WTC11 (cell line): ENCODE measurements at places on chromosomes 3 and 15.
A peak's percentile ranks its signal among the peaks of the same experiment; 100 is the strongest.

GRCh38 chr15:92705764-92706163 is 50.2 kb upstream of the FAM174B start:
- H3K4me3 ChIP-seq = no peak overlapping the region
- no peak for DNase-seq
- peaks cover 18% of the 10 kb centered on the region for H3K27me3 ChIP-seq
- no peak overlapping the region for H3K27ac ChIP-seq
- peaks cover 12% of the 10 kb centered on the region for H3K4me1 ChIP-seq
- H3K36me3 ChIP-seq = no peaks in the 10 kb centered on the region

DNA sequence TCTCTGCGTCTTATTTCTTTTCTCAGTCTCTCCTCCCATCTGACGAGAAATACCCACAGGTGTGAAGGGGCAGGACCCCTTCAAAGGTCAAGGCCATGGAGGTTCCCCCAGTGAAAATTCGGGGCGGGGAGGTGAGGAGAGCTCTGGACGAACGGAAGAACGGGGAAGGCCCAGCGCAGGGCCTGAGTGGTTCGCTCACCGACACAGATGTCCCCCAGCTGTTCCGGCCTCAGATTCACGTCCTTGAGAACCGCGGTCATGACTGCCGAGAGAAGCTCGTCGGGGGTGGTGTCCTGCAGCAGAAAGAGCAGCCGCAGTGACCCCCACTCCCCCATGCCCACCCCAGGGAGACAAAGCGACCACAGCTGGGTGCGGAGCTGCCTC is 542 bp downstream of the ACAA1 start:
- H3K36me3 ChIP-seq = peaks cover 15% of the 10 kb centered on the region
- H3K27ac ChIP-seq = peak overlapping the region; percentile 24; the same call in 1 of the 2 replicates
- peak overlapping the region; percentile 88 for H3K4me3 ChIP-seq
- no peaks in the 10 kb centered on the region for H3K27me3 ChIP-seq
- no peak for DNase-seq

- no peaks in the 10 kb centered on the region for H3K27me3 ChIP-seq
- no peaks in the 10 kb centered on the region for H3K36me3 ChIP-seq
- no peak for DNase-seq
- peaks cover 23% of the 10 kb centered on the region for H3K4me1 ChIP-seq
Observed at GRCh38 chr3:63613561-63613960, 38.9 kb upstream of the SNTN start.

DNA sequence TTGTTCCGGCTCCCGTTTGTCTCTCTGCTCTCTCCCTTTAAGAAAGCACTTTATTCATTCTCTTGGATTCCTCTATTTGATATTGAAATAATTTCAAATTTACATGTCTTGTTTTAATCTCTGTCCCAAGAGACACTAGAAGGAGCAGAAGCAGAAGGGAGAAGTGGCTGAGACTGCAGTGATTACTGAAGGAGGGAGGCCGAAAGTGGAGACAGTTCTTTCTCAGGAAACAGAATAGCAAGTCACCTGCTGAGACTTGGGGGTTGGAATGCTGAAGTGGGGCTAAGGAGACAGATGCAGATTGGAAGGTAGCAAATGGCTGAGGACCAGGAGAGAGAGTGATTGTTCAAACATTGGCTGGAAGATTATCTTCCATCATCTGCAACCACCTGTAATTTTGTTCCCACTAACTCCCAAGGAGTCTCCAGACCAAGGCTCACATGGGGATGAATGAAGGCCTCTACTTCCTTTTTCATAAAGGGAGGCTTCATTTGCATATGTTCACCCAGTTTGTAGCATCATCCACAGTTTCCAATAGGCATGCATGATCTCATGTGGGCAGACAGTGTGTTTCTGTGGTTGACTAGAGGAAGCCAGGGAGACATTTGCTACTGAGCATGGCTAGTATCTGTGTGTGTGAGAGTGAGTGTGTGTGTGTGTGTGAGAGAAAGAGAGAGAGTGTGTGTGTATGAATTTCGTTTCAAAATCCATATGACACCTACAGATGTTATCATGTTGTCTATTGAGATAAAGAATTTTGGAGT is 24.0 kb downstream of the LTF start:
- H3K4me3 ChIP-seq = no peak overlapping the region
- H3K36me3 ChIP-seq = no peaks in the 10 kb centered on the region
- no peaks in the 10 kb centered on the region for H3K27me3 ChIP-seq
- H3K4me1 ChIP-seq = peaks cover 13% of the 10 kb centered on the region
- no peak overlapping the region for H3K27ac ChIP-seq

- no peaks in the 10 kb centered on the region for H3K36me3 ChIP-seq
- no peak overlapping the region for H3K27ac ChIP-seq
- no peaks in the 10 kb centered on the region for H3K27me3 ChIP-seq
- DNase-seq = no peak
Observed at GRCh38 chr15:53739651-53740050, 19.8 kb downstream of the WDR72 start.

- peaks cover 47% of the 10 kb centered on the region for H3K36me3 ChIP-seq
- DNase-seq = no peak
- no peaks in the 10 kb centered on the region for H3K27me3 ChIP-seq
- no peak overlapping the region for H3K27ac ChIP-seq
Observed at GRCh38 chr3:45092132-45093031, 53.8 kb downstream of the CDCP1 start.

GRCh38 chr3:106326941-106327695 is 458.3 kb upstream of the CBLB start:
- peaks cover 23% of the 10 kb centered on the region for H3K4me1 ChIP-seq
- no peak overlapping the region for H3K4me3 ChIP-seq
- H3K27me3 ChIP-seq = no peaks in the 10 kb centered on the region
- H3K36me3 ChIP-seq = peaks cover 18% of the 10 kb centered on the region
- H3K27ac ChIP-seq = no peak overlapping the region

- no peaks in the 10 kb centered on the region for H3K27me3 ChIP-seq
- no peak overlapping the region for H3K27ac ChIP-seq
- no peak for DNase-seq
- 0 out of 2 replicates have a peak, but pooled peaks cover 3% of the 10 kb centered on the region for H3K4me1 ChIP-seq
- H3K4me3 ChIP-seq = no peak overlapping the region
- H3K36me3 ChIP-seq = peaks cover 58% of the 10 kb centered on the region
Observed at GRCh38 chr3:2921903-2922302, 188.3 kb downstream of the IL5RA start.

GRCh38 chr3:100838157-100838556 is 128.9 kb downstream of the TFG start:
- DNase-seq = no peak
- H3K27ac ChIP-seq = no peak overlapping the region
- no peaks in the 10 kb centered on the region for H3K36me3 ChIP-seq
- no peak overlapping the region for H3K4me3 ChIP-seq
- peaks cover 8% of the 10 kb centered on the region for H3K4me1 ChIP-seq

GRCh38 chr15:43525131-43525530 is 7.7 kb downstream of the MAP1A start:
- no peak overlapping the region for H3K27ac ChIP-seq
- no peak overlapping the region for H3K4me3 ChIP-seq

DNA sequence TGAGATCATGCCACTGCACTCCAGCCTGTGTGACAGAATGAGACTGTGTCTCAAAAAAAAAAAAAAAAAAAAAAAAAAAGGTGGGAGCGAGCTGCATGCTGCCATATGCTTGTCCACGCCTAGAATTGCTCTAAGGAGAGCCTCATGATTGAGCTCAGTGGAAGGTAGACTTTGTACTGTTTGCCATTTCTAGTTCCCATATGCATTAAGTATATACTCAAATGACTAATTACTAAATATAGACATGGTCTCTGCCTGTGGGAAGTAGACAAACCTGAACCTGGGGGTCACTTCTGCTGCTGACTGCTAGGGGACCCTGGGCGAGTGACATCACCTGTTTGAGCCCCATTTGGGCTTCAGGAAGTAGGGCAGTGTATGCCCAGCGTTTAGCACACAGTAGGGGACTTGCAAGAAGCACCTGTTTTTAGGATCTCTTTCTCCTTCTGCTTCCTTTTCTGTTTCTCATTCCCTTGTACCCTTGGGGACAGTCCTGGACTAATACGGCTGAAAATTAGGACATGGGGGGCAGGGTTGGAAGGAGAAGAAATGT is 27.2 kb downstream of the PRKCD start:
- H3K4me3 ChIP-seq = no peak overlapping the region
- no peak overlapping the region for H3K27ac ChIP-seq
- no peak for DNase-seq
- peaks cover 7% of the 10 kb centered on the region for H3K4me1 ChIP-seq
- H3K27me3 ChIP-seq = no peaks in the 10 kb centered on the region

- H3K27me3 ChIP-seq = no peaks in the 10 kb centered on the region
- H3K4me1 ChIP-seq = no peaks in the 10 kb centered on the region
- H3K36me3 ChIP-seq = no peaks in the 10 kb centered on the region
- no peak overlapping the region for H3K27ac ChIP-seq
Observed at GRCh38 chr3:156299569-156299968, 179.2 kb downstream of the KCNAB1 start.

GRCh38 chr3:193830791-193831191 is 237.8 kb downstream of the OPA1 start:
- H3K27ac ChIP-seq = no peak overlapping the region

GRCh38 chr15:45903283-45903682 is 268.5 kb downstream of the SQOR start:
- no peak for DNase-seq
- no peaks in the 10 kb centered on the region for H3K27me3 ChIP-seq
- H3K4me3 ChIP-seq = no peak overlapping the region
- no peak overlapping the region for H3K27ac ChIP-seq

DNA sequence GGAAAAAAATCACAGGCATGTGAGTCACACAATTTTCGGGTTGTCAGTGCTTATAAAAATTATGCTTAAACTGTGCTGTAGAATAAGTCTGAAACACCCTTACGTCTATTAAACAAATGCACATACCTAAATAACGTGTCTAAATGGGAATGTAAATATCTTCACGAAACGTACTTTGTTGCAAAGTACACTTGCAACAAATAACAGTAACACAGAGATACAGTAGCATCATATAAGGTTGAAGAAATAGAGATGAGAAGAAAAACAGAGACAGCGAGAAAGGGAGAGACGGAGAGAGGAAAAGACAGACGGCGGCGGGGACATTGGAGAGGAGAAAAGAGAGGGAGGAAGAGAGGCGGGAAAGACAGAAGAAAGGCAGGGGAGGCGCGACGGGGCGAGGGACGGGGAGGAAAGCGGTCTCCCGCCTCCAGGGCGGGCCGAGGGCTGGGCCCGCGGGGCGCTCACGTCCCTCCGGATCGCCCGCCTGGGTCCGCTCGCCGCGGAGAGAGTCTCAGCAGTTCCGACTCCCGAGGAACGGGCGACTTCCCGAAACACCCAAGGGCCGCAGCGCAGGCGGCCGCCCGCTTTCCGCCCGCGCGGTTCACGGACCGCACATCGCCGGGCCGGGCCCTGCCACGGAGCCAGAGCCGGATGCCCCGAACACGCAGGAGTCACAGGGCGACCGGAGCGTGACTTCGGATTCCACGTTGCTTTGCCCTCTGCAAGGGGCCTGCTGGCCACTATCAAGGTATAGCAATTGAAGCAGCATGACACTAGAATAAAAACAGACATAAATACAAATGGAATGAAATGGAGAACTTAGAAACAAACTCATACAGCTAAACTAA is 153.4 kb downstream of the LMLN start:
- H3K36me3 ChIP-seq = no peaks in the 10 kb centered on the region
- H3K27ac ChIP-seq = no peak overlapping the region
- H3K4me1 ChIP-seq = peaks cover 11% of the 10 kb centered on the region

GRCh38 chr3:16140894-16141285 is 33.6 kb upstream of the GALNT15 start:
- no peak overlapping the region for H3K4me3 ChIP-seq
- H3K27me3 ChIP-seq = peaks cover 41% of the 10 kb centered on the region
- H3K4me1 ChIP-seq = no peaks in the 10 kb centered on the region
- H3K36me3 ChIP-seq = peaks cover 16% of the 10 kb centered on the region
- no peak for DNase-seq

- H3K27ac ChIP-seq = no peak overlapping the region
- no peak for DNase-seq
- H3K4me3 ChIP-seq = no peak overlapping the region
- H3K36me3 ChIP-seq = no peaks in the 10 kb centered on the region
- H3K4me1 ChIP-seq = peaks cover 21% of the 10 kb centered on the region
- no peaks in the 10 kb centered on the region for H3K27me3 ChIP-seq
Observed at GRCh38 chr3:72977060-72977808, 19.4 kb upstream of the PPP4R2 start.

- H3K27ac ChIP-seq = no peak overlapping the region
- DNase-seq = no peak
- H3K4me3 ChIP-seq = no peak overlapping the region
- 0 out of 2 replicates have a peak, but pooled peaks cover 3% of the 10 kb centered on the region for H3K4me1 ChIP-seq
- no peaks in the 10 kb centered on the region for H3K27me3 ChIP-seq
Observed at GRCh38 chr3:99549957-99550603, 88.3 kb upstream of the COL8A1 start.

DNA sequence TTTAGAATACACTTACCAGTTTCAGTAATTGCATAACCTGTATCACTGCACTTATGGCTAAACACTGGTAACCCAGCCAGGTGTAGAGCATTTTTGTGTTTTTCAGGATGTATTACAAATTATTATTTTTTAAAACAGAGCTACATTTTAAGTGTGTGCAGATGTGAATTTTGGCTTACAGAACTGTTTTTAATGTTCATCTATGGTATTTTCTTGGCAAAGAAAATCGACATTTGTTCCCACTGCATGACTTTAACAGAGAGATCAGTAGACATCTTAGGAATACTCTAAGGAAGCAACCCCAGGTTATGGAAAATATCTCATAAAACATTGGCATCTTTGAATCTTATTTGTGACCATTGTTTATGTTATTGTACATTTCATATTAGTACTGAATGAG is 73.3 kb downstream of the ATP13A4 start:
- no peaks in the 10 kb centered on the region for H3K4me1 ChIP-seq
- H3K27ac ChIP-seq = no peak overlapping the region
- H3K27me3 ChIP-seq = no peaks in the 10 kb centered on the region
- H3K36me3 ChIP-seq = no peaks in the 10 kb centered on the region
- DNase-seq = no peak

DNA sequence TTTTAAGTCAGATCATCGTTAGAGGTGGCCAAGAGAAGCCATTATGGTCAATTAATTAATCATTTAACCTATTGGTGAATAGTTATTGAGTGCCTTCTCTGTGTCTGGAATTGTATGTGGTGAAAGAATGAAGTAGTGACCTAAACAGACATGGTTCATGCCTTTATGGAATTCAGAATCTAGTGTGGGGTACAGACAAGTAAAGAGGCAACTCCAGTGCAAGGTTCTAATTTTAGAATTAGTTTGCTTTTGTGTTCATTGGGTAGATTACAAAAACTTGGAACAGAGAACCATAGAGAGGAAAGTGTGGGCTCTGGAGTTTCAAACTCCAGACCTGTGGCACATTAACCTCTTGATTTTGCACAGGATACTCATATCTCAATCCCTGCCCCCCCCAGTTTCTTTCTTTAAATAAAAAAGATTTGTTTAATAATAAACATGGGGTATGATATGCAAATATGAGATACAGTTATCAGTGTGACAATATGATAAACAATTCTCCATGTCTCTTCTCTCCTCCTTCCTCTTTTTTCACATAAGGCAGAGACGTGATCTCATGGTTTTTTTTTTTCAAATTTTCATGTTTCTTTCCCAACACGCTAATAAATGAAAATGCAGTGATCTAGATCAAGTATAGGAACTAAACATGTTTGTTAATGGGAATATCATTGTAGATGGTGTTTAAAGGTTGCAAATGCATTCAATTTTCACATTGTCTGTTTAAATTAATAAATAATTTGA is 117.9 kb downstream of the MITF start:
- no peak overlapping the region for H3K4me3 ChIP-seq
- no peak for DNase-seq
- no peaks in the 10 kb centered on the region for H3K36me3 ChIP-seq
